ENCODE measurements at places on chromosomes 1 and 21.
A peak's percentile ranks its signal among the peaks of the same experiment; 100 is the strongest.

DNA sequence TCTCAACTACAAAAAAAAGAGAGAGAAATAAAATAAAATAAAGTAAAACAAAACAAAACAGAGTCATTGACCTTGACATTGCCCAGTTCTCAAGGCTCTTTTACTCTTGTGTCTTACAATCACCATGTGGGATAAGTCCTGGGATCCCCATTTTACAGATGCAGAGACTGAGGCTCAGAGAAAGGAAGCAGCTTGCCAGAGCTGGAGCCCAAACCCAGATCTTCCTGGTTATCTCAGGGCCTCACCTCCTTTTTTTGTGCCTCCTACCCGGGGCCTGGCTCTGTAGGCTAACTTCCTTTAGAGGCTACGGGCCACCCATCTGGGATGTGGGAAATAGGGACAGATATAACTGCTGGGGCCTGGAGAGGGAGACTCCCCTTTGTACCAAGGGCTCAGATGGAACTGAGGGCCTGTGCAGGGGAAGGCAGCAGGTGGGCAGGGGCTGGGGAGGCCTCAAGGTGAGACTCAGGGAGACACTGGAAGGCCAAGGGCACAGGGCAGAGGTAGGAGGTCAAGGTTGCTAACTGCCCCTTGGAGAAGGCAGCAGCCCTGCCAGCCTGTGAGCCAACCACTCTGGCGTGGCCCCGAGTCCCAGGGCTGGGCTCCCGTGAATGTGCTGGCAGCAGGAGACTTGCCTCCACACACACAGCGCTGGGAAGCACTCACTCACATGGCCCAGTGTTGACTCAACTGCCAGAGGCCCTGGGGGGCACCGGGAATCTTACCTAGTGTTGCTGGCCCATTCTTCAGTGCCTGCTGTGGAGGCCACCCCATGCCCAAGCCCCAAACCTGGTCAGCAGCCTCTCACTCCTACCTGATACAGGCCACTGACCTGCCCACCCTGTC lies 6.5 kb upstream of the ECE1 start:
- DNase-seq: no peak

- DNase-seq: no peak
Observed at GRCh38 chr1:55860798-55861519, 645.8 kb upstream of the USP24 start.

DNA sequence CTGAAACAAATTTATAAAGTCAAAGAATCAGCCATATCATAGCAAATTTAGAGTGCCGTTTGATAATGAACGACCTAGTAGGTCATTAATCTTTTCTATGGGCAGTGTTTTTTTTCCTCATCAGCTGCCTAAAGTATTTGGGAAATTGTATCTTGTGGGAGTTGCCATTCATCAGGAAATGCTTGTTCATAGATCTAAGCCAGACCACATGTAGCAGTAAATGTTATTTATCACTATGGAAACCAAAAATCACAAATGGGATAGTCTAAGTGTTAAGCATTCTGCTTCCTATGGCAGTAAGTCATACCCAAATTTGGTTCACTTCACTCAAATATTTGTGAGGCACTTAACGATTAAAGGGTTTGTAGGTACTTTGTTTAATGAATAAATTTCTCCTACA lies 52.9 kb downstream of the LRRC8D start:
- no peak for DNase-seq

DNA sequence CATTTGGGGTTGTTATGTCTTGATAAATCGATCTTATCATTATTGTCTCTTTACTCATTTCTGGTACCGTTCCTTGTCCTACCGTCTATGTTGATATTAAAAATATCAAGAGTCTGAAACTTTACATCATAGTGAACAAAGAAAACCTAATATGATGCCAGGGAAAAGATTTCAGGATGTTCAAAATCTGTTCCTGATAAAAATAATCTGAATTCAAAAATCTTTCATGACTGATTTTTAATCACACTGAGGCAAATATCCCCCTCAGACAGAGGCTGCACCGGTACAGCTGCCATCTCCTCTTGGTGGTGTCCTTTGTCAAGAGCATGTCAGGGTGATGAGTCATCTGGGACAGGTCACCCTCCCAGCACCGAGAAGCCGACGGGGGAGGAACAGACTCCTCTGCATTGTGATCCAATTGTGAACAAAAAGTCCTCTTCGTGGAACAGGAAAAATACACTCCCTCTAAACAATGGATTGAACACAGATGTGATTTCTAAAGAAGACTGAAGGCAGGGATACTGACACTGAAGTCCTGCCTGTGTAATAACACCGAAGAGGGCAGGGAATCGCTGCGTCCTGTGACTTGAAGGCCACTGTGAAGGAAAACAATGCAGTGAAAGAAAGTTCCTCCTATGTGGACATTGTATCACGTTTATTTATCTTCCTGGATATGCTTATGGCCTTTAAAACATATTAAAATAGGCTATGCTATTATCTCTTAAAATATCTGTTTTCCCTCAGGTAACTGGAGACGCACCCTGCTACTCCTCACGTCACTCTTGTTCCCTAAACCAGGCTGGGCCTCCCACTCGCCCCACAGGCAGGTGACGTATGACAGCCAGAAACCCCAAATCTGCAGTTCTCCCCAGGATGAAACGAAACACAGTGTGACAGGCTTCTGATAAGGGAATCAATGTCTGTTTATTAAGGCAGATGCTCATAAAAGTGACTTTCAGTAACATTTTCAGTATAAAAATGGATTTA lies 4.3 kb upstream of the SPATC1L start:
- DNase-seq: peak; percentile 75

- no peak for DNase-seq
Observed at GRCh38 chr1:33661811-33662454, 189.5 kb downstream of the ZSCAN20 start.

DNA sequence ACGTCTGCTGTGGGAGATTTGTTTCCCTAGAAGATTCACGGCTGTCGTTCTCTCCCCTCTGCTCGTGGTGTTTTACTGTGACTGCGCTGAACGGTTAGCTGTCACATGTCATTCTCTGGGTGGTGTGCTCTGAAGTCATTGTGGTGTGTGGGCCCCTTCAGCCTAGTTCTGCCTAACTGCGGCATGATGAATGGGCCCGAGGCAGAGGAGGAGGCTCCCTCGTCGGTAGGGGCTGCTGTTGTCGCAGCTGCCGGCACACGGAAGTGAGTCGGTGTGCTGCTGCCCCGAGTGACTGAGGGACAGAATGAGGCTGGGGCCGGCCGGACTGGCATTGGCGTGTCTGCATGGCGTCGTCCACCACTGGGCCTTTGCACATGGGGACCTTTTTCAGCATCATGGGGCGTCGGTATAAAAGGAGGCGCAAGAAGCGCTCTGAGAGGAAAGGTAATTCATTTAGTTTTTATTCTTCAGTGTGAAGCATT lies 77.9 kb downstream of the ADARB1 start:
- DNase-seq: peak; percentile 90

DNA sequence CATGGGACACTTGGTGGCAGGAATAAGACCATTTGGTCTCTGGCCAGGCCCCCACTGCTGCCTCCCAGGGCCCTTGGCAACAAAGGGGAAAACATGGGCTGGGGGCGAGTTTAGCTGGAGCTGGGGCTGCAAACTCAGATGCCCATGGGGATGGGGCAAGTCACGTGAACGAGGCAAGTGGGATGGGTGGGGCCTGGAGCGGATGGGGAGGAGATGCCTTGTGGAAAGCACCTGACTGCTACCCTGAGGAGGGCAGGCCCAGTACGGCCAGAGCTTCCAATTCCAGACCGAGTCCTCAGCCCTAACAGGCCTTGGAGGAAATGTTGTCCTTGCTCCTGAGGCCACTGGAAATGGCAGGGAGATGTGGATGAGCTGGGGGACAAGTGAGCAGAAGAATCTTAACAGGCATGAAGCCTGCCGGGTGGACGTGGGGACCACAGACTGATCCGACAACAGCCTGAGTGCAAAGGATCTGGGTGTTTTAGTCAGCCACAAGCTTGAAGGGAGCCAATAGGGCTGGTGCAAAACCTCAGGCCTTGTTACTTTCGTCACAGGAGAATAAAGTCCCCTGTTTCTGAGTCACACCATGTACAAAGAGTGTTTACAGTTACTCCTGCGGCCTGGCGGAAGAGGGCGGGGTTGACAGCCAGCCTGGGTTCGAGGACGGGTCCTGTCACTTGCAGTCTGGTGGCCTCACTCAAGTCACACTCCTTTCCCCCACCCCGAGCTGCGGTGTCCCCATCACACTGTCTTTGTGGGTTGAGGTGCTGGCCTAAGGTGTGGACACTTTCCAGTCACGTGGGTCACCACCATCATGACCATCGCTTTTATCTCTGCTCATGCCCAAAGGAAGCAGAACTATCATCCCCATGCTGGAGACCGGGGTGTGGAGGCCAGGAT lies 19.1 kb downstream of the RUNX3 start:
- DNase-seq: no peak

GRCh38 chr1:11944358-11944931 lies 9.9 kb downstream of the PLOD1 start:
- peak; percentile 60 for DNase-seq

DNA sequence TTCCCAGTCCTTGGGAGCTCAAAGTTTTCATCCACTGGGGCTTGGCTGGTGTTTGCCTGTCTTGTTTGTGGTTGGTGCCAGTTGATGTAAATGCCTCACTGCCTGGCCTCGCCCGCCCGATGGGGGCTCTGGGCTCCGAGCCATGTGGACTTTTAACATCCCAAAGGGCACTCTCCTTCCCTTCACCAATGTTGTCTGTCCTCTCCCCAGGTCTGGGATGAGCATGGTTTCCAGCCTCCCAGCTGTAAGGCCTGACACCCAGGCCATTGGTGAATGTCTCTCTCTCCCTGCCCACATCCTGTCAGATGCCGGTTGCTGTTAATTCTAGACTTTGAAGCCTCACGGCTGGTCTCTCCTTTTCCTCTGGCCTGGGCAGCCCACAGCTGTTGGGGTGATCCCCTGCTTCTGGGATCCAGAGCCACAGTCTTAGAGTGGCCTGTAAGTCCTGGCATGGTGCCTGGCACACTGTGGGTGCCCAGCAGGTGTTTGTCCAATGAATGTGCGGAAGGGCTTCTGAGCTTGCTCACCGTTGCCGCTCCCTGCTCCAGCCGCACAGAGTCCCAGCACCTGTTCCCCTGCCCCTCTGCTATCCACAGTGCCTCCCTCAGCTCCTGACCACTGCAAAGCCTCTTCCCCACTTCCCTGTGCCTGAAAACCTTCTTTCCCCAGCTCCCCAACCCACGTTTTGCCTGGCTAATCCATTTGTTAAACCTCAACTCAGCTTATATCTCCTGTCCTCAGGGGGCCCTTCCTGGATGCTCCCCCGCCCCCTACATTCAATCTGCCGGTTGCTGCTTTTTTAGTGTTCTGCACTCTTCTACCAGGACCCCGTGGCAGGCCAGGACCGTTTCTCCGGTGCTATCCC lies 3.3 kb upstream of the C1orf174 start:
- no peak for DNase-seq

GRCh38 chr1:20903437-20903836 lies 116.3 kb upstream of the HP1BP3 start:
- DNase-seq: no peak

Data from BE2C (cell line).